ENCODE measurements at places on chromosomes 2 and 18. TPM values are rescaled to one million over a fixed set of nuclear protein-coding genes. Genes with fewer than 3 reads are reported as not detected.

NRP2 gene
- 1.2 TPM for total RNA-seq

ANKRD29 gene
- 8.8 TPM for total RNA-seq

PLGLB2 gene
- total RNA-seq = 0.91 TPM

CFAP53 gene
- 1.1 TPM for total RNA-seq

COL6A3 gene
- 1.2 TPM for total RNA-seq

MRPL33 gene
- 66.3 TPM for total RNA-seq

All from HCT116 (cell line).